ENCODE measurements at places on chromosomes 2 and 18.

DNA sequence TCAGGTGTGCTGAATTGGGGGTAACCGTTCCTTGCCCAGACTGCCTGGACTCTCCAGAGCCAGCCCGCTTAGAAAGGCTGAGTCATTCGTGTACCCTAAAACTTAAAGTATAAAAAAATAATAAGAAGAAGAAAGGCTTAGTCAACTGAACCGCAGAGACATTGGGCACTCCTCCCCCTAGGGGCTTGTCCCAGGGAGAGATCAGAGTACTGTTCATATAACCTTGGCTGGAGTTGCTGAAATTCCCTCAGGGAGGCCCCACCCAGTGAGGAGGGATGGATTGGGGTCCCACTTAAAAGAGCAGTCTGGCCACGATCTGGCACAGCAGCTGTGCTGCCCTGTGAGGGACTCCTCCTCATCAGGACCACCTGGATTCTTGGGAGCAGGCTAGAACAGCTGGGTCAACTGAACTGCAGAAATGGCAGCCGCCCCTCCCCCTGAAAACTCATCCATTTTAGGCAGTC is 37.2 kb downstream of the ANKRD12 start:
- no peak for DNase-seq

DNA sequence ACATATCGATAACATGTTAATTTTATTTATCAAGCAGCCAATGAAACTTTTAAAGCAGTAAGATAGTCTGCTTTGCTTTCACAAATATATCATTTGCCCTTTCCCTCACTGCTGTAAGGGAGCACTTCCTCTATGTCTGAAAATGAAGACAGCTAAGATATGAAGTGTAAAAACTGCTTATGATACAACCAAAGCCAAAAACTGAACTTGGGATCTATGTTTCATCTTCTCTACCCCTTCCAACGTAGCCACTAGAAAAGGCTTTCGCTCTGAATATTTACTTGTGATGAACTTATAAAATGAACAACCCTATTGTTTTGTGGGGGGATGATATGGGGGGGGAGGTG is 140.3 kb downstream of the TCF4 start:
- no peak for DNase-seq

GRCh38 chr18:14908541-14908940 is 160.6 kb downstream of the ANKRD30B start:
- DNase-seq, result no peak

GRCh38 chr18:63299837-63300745 is 19.5 kb downstream of the BCL2 start:
- DNase-seq, result no peak

GRCh38 chr2:50872543-50872942 is 159.4 kb downstream of the NRXN1 start:
- DNase-seq, result peak; percentile 36
